ENCODE measurements at places on chromosomes 2 and 18.

- no peak for DNase-seq
Observed at GRCh38 chr2:73897240-73897583, 4.4 kb downstream of the ACTG2 start.

DNA sequence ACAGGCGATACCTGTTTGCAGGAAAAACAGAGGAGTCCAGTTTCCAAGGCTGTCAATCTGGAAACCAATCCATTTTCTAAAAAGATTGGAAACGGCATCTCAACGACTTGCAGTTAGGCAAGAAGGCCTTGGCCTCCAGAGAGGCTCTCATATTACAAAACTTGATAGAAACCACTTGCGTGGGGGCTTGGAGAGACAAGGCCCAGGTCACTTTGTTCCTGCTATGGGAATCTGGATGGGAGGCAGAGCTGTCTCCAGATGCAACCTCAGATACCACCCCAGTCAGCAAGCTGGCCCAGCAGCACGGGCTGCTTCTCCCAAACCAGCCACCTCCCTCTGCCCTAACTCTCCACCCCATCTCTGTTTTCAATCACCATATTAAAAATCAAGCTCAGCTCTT, 298.8 kb downstream of the TNS1 start:
- no peak for DNase-seq

- DNase-seq: no peak
Observed at GRCh38 chr18:62842898-62843297, 127.6 kb downstream of the PHLPP1 start.

DNA sequence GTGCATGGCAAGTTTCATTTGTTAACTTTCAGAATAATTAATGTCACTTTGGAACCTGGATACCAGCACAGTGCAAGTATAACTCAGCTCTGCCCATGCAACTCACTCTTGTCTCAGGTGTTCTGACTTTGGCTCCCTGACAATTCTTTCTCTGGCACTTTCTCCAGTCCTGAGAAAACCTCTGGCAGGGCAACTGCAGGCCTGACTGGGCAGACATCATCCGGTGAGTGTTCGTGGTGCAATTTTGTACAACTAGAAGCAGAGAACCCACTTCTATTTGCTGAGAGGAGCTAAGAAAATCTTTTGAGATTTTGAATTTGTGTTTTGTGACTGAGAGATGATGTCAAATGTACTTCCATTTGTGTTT, 143.0 kb downstream of the AQP4 start:
- DNase-seq: no peak

DNA sequence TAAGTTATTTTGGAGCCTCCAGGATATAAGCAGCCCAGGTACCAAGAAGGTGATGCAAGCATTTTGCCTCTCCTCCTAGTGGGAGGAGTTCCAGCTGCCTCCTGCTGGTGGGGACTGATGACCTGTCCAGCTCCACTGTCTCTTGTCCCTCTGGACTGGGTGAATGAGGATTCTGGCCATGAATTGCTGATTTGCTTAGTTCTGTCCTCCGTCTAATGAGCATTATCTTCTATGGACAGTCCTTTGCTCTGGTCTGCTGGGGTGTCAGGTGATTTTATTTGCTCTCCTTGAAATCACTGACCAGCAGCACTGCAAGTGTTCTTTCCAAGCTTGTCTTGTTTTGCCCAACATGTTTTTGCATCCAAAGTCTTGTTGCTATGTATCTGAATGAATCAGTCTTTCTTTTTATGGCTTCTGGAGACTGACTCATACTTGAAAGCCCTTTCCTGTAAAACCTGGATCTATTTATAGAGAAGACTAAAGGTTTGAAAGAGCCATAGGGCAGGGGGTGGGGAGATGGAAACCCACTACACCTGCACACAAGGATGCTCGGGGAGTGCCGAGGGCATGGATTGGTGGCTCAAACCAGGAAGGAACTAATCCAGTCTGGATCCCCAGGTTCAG, 40.5 kb upstream of the EFHD1 start:
- no peak for DNase-seq

GRCh38 chr2:229230256-229230655, 40.8 kb downstream of the PID1 start:
- no peak for DNase-seq

DNA sequence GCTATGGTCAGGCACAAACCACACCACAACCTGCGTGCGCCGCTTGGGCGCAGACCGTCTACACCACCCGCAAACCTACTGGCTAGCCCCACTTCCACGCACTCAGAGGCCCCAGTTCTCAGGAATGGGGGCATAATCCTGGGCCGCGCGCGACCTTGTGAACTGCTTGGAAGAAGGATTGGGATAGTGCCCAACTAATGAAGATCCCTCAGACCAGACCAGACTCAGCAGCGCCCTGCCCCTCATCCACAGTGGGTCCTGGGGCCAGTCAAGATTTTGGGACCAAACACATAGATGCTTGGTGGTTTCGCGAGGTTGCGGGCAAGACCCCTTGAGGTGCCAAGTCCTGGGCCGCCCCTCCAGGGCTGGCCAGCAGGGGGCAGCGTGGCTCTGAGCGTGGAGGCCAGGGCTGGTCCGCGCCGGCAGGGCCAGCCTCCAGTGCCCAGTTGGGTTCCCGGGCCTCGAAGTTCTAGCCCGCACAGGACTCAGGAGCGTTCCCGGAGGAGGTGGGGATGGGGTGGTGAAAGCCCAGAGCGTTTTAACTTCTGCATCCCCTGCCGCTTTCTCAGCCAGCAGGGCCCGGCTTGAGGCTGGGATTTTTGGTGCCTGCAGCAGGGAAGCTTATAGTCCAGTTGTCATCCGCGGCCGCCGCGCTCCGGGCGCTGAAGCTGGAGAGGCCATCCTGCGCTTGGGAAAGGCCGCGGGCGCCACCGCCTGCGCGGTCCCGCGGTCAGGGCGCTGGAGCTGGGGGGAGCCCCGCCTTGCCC, 8.3 kb downstream of the OSR1 start:
- no peak for DNase-seq

DNA sequence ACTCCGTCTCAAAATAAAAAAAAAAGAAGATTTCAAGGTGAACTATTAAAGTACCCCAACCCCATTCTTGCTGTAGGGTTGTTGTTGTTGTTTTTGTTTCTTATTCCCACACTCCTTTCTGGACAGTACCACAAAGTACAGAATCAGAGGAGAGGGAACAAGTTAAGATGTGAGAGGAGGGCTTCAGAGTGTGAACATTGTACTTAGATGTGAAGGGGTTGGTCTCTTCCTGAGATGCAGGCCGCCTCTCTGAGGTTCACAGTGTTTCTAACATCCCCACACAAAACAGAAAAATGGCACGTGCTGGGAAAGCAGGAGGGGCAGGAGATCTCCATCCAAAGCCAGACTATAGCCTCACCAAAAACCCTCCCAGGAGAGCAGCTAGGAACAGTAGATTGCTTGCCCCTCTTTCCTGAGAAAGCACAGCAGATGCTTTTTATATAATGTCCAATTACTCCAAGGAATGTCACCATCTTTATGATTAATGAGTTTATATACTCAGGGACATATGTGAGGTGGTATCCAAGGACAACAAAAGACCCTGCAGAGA, 22.6 kb downstream of the ADD2 start:
- DNase-seq: no peak

DNA sequence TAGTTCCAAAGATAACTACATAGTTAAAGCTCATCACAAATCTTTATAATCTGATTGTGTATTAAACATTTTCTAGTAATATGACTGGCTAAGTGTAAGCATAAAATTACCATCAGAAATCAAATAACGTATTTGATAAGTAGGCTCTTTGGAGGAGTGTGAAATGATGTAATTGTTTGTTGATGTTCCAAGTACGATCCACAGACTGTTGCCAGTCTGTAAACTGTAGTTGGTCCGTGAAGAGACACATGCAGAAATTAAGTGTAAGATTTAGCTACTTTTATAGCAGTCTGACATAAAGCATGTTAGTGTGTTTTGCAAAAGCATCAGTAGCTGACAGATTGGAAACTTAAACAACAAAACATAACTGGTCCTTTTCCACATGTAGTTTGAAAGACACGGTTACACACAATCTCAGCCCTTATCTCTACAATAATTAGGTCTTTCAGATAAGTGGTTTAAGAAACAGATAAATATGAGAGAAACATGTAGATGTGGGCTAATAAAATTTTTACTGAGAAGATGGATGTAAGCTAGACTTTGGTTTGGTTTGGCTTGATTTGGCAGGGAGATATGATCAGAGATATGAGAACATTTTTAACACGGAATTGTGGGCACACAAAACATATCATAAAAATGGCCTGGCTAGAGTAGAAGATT, 115.0 kb upstream of the EPB41L5 start:
- no peak for DNase-seq

DNA sequence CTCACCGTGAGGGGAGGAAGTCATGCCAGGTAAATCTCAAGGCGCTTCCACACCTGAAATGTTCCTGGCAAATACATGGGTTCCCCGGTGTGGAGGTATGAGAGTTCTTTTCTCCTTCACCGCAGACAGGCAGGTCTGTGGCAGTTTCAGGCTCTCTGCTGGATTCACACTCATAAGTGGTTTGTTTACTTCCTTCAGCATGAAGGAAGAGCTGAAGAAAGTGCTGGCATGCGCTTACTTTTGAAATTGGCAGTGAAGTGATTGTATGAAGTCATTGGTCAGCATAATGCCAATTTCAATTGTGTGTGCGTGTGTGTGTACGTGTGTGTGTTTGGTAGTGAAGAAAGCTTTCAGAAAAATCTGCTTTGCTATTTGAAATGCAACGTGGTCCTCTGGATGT, 43.4 kb downstream of the RNF144A start:
- DNase-seq: no peak

DNA sequence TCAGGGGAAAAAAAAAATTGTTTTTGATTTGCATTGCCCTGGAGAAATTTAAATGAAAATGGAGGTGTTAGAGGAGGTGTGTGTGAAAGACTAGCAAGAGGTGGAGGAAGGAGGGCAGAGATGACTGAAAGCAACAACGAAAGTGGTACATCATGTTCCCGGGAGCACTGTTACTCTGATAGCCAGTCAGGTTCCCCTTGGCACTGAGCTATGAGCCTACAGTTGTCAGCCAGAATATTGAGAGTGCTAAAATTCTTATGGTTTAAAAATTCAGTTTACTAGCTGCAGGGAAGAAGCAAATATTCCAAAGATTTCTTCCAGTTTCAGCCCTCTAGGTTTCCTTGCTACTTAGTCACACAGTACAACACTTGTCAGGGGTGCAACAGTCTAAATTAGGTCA, 366.7 kb upstream of the DLGAP1 start:
- no peak for DNase-seq

GRCh38 chr2:15726321-15727057, 134.8 kb downstream of the DDX1 start:
- DNase-seq: no peak

Data from DMS 273 treated with DMSO at 0.1 percent for 48 hours (cell line).